Glomerular endothelial cell (primary cell): ENCODE measurements at places on chromosomes 16 and 17. TPM values are rescaled to one million over a fixed set of nuclear protein-coding genes. Genes with fewer than 3 reads are reported as not detected.

DNA sequence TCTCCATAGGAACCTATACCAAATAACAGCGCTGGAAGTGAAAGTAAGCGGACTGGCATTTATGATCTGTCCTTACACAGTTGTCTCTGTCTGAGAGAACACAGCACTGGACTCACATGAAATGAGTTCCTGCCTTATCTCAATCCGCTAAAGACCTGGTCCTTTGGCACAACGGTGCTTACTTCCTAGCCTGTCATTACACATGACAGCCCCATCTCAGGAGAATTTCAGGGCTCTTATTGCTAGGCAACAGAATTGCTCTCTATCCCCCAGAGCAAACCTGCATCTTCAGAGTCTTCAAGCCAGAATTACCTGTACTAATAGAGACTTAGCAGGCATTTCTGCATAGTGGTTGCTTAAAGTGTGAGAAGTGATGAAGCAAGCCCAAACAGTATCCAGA is 4.3 kb downstream of the KCNJ2 start:
- no peak for DNase-seq

Gene SLC43A2
- 29.5 and 48.9 TPM in 2 replicates for total RNA-seq

DNA sequence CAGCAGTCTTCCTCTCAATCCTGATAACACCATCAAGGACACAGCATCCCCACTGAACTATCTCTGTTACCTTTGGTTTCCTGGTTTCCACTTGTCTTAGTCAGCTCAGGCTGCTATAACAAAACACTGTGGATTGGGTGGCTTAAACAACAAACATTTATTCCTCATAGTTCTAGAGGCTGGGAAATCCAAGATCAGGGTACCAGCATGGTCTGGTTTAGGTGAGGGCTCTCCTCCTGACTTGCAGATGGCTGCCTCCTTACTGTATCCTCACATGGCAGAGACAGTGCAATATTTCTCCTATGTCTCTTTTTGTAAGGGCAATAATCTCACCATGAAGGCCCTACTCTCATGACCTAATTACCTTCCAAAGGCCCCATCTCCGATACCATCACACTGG is 103.2 kb upstream of the AXIN2 start:
- DNase-seq: no peak

DNA sequence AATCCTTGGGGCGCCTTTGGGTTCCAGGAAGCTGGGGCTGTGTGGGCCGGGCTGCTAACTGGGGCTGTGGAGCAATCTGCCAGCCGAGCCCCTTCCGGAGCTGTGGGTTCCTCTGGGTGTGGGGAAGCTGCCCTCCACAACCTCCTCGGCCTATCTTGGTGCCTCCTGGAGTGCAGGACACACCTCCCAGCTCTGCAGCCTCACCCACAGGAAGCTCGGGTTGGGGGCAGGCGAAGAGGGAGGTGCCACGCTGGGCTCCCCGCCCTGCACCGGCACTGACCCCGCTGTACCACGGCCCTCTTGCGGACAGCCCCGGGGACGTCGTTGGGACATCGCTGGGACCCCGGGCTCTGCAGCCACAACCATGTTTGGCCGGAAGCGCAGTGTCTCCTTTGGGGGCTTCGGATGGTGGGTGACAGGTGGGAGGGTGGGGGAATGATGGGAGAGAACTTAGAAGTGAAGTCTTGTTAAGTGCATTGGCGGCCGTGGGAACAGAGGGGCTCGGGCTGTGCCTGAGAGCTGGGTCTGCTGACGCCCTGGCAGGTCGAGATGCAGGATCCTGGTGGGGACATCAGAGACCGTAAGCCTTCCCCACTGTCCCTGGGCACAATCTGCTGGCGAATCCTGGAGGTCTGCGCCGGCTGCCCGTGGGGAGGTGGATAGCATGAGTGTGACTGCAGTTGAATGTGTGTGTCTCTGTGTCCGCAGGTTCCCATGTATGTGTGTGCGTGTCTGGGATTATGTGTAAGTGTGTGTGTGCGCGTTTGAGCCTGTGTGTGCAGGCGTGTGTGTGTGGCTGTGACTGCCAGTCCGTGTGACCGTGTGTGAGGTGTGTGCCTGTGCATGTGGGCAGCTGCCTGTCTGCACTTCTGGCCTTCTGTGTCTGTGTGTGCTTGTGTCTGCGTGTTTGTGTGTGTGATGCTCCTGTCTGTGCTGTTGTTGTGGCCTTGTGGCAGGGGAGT is at the start of gene RAP1GAP2:
RAP1GAP2 (plus strand) TSS at position 275 of the 962 bp plus-strand sequence; CDS start at position 365, 90 bp downstream.
- DNase-seq: no peak

DNA sequence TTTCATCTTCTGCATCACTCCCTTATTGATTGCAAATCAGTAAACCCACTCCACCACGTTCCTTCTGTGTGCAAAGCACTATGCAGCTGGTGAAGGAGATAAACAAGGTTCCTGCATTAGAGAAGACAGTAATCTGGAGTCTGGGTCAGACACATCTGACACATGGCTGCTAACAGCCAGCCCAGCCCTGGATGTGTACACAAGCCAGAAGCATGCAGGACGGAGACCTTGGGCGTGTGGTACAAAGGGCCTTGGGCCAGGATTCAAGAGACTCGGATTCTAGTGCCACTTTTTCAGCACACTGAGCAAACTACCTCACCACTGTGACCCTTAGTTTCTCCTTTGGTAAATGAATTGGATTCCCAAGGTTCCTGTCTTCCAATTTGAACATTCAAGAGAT is 86.6 kb upstream of the DNAH9 start:
- no peak for DNase-seq

- DNase-seq: no peak
Observed at GRCh38 chr17:82332669-82333278, 792 bp downstream of the SECTM1 start.

DNA sequence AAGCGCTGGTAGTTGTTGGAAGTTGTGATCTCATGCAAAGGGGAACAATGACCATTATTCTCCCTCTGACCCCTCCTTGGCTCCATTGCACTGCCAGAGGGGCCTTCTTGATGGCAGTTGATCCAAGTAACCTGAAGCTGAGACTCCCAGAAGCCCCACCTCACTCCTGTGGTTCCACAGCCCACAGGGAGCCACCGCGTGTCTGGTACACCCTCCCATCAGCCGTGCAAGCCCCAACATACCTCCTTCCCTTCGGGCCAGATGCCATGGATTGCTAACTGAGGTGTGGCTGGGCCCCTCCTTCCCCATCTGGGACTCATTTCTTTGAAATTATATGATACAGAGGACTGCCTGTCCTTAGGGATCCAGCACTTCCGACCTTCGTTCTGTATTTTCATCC is 17.8 kb downstream of the SAP30BP start:
- no peak for DNase-seq

Gene CD300A
- total RNA-seq: not detected in 2 replicates

- DNase-seq: no peak
Observed at GRCh38 chr17:47935961-47936360, 5.4 kb upstream of the PNPO start.

- DNase-seq: no peak
Observed at GRCh38 chr16:46895399-46896313, 11.5 kb downstream of the GPT2 start.

Gene FBXW10
- total RNA-seq: not detected in 2 replicates

Gene NDE1
- 44.1 and 50.6 TPM in 2 replicates for total RNA-seq

Gene ADAD2
- total RNA-seq: 0.06 TPM in 1 of 2 replicates, not detected in the other

Gene KRTAP1-5
- total RNA-seq: 0.29 and 0.82 TPM in 2 replicates

DNA sequence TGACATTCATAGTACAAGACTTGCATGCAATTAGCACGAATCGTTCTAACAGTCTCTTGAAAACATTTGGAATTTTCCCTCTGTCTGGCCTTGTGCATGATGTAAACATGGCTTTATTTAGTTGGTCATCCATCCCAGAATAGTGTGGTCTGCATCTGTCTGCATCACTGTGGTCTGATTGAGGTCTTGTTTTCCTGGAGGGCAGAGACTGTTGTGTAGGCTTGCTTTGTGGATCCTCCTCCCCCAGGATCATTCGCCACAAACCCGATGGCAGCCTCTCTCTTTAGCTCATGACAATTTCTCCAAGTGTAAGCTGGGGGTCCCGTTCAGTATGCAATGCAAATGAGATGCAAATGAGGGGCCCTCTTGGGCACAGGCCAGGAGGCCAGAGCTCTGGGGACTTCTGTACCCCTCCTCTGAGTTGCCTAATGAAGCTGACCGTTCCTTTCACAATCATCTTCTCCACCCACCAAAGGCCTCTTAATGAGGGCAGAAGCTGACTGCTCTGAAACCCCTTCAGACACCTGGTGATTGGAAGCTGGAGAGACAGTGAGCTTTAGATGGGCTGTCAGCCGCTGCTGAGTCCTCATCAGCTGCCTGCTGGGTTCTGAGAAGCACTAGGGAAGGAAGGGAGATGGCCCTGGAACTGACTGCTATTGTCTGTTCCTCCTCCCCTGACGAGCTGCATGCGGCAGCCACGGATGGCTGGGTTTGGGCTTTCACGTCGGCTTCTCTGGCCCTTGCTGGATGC is 201.2 kb upstream of the CACNG3 start:
- no peak for DNase-seq

GRCh38 chr17:75679706-75680211 is 12.6 kb downstream of the SAP30BP start:
- no peak for DNase-seq

Gene CCDC92B
- total RNA-seq: not detected in 2 replicates

- DNase-seq: no peak
Observed at GRCh38 chr16:66069587-66069986, 296.9 kb upstream of the CDH5 start.

DNA sequence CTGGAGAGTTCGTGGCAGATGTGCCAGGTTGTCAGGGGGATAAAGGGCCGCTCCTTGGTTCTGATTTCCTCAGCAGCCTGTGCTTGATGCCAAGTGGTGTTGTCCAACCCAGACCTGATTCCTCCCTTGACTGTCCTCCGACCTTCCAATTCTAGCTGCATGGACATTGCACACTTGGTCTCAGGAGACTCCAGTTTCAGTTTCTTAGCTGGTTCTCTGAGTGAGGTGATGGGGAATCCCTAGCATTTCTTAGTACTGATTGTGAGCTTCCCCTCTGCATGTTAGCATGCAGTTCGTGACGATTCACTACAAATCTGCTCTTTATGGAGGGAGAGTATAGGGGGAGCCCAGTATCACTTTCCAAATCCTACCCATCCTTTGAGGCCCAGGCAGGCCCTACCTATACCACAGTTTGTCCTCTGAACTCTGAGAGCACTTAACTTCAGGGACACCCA is 12.4 kb upstream of the CCR7 start:
- no peak for DNase-seq

Gene CHTF8
- total RNA-seq: 109 and 118 TPM in 2 replicates

DNA sequence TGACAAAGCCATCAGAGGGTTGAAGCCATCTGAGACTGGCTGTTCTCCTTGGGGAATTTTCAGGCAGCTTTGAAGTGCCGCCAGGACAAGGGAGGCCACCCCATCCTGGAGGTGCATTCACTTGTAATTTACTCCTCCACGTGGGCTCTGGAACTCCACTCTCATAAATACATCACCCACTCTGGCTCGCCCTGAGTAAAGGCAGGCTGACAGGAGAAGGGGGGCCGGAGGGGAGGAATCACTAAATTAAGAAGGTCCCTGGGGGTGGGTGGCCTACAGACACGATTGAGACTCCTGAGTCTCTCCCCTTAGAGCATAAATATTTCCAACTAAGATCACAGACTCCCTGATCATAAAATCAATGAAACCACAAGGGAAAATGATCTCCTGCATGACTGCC is 56.3 kb upstream of the HNF1B start:
- no peak for DNase-seq

GRCh38 chr17:72282439-72283029 is 161.7 kb downstream of the SOX9 start:
- no peak for DNase-seq

Gene FBXL19
- 29.5 and 29.9 TPM in 2 replicates for total RNA-seq

GRCh38 chr17:66268247-66268927 is 34.0 kb upstream of the PRKCA start:
- no peak for DNase-seq

GRCh38 chr17:58331815-58332777 is 3.5 kb upstream of the TSPOAP1 start:
- no peak for DNase-seq

Gene SLC22A31
- total RNA-seq: not detected in 2 replicates

Gene ELMO3
- total RNA-seq: 0.53 and 2.0 TPM in 2 replicates

Gene NRN1L
- 0.76 and 1.3 TPM in 2 replicates for total RNA-seq

DNA sequence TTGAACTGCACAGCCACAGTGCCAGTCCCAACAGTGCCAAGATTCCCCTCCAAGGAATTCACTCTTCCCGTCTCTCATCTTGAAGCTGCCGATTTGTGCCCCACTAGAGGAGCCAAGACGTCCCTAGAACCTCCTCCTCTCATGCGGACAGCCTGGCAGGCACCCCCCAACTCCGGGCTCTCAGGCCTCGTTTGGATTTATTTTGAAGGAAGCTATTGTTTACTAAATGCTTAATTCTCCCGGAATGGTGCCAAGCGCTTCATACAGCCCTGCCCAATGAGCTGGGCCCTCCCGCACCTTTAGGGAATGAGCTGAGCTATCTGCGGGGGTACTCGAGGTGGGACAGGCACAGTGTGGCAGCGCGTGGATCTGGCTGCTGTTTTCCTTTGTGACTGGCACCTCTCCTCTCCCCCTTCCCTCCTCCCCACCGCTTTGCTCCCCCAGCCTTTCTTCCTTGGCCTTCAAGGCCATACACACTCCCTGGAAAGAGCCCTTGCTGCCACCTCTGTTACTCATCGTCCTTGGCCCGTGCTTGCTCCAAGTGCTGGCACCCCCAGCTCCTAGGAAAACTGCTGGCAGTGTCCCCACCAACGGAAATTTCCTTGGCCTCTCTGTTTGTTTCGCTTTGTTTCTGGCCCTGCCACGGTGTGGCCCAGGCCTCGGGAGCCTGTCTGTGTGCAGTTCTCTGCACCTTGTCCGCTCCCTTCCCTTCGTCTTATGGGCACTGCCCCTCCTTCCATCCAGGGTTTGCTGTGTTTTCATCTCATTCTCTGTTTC is 49.9 kb upstream of the CDR2 start:
- DNase-seq: no peak

DNA sequence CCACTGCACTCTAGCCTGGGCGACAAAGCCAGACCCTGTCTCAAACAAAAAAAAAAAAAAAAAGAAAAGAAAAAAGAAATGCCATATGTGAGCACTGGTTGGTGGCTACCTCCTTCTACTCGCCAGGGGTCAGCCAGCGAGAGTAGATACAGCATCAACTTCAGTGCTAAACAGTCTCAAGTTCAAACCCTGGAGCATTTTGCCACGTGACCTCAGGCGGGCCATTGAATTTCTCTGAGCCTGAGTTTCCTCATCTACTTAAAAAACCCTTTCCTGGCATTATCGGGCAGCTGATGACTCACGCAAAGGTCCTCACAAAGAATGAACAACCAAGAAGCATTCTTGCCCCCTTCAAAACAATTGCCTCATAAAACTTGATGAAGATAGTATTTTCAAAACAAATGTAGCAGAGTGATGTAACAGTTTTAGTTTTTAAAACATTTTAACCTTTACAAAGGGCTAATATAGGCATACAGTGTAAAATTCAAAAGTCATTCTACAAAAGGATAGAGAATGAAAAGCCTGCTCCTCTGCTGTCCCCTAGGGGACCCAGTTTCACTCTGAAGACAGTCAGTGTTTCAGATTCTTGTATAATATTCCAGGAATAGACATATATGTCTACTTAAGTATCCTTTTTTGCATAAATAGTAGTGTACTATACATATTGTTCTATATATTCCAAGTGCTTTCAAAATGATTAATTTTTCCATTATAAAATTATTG is 28.4 kb downstream of the DNAH2 start:
- DNase-seq: peak; percentile 94

DNA sequence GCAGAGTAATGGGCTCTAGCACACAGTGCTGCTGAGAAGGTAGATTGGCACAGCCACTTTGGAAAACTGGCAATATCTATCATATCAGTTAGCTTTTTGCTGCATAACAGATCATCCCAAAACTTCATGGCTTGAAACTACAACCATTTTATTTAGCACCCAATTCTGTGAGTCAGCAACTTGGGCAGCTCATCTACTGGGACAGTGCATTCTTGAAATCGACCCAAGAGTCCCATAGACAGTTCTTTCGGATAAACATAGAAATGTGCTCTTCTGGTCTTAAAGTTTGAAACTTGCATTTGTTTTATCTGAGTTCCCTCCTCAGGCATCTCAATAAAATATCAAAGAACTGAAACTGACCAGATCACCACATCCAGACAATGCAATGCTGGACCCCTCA is 76.7 kb downstream of the CEP112 start:
- DNase-seq: no peak
